ENCODE measurements at places on chromosomes 6 and 20. TPM values are rescaled to one million over a fixed set of nuclear protein-coding genes. Genes with fewer than 3 reads are reported as not detected.
A peak's percentile ranks its signal among the peaks of the same experiment; 100 is the strongest.

GRCh38 chr6:35312807-35313206 is 15.2 kb downstream of the DEF6 start:
- DNase-seq: no peak

GRCh38 chr20:2625062-2625461 is 27.4 kb upstream of the NOP56 start:
- DNase-seq: no peak

- DNase-seq: no peak
These were observed 887 bp downstream of the SIGLEC1 start for GRCh38 chr20:3711484-3711941.

GRCh38 chr20:40690836-40691565 is 2.0 kb upstream of the MAFB start:
- DNase-seq: no peak

DNA sequence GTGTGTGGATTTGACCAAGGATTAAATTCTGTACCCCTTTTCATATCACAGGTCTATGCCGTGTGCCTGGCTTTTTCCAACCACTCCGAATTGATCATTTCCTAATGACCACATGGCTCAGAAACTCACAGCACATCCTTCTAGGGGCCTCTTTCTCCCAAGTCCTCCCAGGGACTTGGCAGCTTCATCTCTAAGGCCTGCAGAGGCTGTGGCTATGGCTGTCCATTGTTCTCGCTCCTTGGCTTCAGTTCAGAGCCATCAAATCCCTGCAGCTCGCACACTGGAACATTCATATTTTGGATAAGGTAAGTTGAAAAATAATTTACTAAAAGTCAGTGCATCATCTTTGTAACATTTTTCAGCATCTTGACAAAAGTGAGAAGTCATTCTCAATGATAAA is 497.2 kb upstream of the CDH4 start:
- no peak for DNase-seq

DNA sequence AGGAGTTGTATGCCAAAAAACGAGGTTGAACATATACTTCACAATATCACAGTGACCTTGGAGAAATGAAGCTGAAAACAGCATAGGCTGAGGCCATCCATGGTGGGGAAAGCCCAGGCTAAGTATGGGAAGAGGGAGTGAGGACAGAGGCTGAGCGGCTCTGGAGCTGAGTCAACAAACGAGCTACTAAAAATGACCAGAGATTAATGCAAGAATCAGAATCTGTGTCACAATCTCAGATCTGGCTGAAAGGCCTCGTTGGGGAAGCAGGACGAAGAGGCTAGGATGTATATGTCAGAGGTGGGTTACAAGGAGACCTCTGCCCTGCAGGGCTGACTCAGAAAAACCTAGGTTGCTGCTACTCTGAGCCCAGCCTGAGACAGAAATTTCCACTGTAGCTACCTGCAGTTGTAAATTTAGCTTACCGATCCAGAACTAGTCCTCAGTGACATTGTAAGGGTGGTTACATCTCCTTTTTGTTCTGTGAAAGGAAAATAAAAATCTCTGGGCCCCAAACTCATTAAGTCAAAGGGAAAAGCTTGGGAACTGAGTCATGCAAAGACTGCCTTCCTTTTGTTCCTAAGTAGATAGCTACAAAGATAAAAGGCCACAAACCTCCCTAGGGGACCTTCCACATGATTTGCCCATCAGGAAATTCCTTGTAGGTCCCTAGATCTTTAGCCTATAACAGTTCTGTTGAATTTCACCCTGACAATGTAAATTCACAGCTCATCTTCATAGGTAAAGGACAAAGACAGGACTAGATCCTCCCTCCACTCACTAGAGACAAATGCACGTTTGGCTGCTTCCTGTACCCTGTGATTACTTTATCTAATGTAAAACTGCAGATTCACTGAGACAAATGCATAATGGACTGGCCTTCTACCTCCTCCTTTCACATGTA is 8.5 kb upstream of the TUBB2A start:
- DNase-seq: no peak

GRCh38 chr20:57323034-57323433 is 6.6 kb upstream of the SPO11 start:
- DNase-seq: peak; percentile 78

GRCh38 chr20:17431621-17432364 is 99.4 kb downstream of the BFSP1 start:
- DNase-seq: peak; percentile 34

- DNase-seq: no peak
These were observed 65.7 kb downstream of the RTN4IP1 start for GRCh38 chr6:106563614-106564013.

DNA sequence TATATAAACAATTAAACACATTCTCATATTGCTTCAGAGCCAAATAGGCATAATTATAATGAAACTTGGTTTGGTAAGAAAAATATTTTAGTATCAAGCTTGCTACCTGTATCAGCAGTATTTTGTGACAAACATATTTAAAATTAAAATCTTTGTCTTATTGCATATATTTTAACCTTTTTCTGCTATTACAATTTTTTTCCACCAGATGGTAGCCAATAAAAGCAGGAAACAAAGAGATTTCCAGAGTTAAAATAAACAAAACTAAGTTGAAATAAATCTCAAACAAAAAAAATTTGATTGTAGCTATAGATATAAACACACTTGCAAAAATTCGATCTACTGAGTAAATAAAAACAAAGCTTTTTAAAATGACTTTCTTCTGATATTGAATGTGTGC is 491.3 kb upstream of the GJE1 start:
- DNase-seq: no peak

DNA sequence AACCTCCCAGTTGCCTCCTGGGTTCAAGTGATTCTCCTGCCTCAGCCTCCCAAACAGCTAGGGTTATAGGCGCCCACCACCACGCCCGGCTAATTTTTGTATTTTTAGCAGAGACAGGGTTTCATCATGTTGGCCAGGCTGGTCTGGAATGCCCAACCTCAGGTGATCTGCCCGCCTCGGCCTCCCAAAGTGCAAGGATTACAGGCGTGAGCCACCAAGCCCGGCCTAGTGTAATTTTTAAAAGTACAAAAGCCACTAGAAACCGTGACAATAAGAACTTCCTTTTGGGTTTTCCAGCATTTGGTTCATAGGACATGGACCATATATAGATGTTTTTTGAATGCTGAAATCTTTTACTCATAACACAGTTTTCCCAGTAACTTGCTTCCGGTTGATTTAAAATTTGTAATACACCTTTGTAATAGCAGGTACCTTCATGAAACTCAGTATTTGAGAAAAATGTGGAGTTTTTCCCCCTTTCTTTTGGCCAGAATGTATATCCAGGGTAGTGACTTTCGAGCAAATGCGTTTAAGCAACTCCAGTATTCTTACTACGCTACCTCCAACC is 467 bp downstream of the PXT1 start:
- no peak for DNase-seq

GRCh38 chr6:43052842-43053544 is 658 bp downstream of the CUL7 start:
- DNase-seq: no peak

DNA sequence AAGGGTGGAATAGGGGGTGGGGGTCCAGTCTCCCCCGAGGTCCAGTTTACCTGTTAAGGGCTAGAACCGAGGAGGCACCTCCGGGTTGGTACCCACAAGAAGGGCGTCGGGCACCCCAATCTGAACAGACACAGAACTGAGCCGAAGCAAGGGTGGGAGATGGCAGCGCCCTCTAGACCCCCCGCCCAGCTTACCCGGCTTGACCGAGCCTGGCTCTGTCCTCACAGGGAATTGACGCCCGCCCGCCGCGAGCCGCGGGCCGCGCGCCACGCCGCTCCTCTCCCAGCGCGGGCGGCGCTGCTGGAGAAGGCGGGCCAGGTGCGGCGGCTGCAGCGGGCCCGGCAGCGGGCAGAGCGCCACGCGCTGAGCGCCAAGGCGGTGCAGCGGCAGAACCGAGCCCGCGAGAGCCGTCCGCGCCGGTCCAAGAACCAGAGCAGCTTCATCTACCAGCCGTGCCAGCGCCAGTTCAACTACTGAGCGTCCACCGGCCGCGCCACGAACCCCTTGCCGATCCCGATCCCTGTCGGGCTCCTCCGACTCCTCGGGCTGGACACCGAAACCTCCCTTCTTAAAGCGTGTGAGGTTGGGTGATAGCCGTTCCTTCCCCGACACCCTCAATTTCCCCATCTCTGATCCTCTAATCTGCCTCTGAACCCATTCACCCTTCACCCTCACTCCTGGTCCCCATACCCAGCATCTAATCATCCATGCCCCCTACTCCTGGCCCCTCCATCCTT is 5.9 kb downstream of the TP53INP2 start:
- peak; percentile 88 for DNase-seq

- no peak for DNase-seq
These were observed 99.5 kb downstream of the FYN start for GRCh38 chr6:111773501-111774345.

- DNase-seq: no peak
These were observed 61.1 kb upstream of the CCN6 start for GRCh38 chr6:111992851-111993250.

GRCh38 chr6:55772730-55773129 is 102.7 kb downstream of the BMP5 start:
- DNase-seq: no peak

DNA sequence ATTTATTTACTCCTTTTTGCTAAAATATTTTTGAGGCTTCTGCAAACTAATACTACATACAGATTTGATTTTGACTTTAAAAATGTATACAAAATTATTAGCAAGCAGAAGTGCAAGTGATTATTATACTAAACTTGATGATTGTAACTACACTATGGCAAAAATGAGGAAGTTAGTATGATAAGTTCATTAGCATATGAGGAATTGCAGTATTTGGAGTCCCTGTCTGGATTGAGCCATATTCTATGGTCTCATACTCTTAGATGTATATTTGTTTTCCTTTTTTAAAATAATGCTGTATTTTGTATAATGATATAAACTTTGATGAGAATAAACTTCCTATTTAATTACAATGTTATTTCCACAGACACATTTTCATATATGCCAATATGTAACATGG is 13.9 kb downstream of the CRISP3 start:
- no peak for DNase-seq

The ZBTB12 gene
- total RNA-seq: 0.72 TPM

The NOL7 gene
- total RNA-seq: 54.7 TPM

The ZNF512B gene
- 19.8 TPM for total RNA-seq

The ARFGAP1 gene
- total RNA-seq: 55.1 TPM

The HLA-DOB gene
- 2.5 TPM for total RNA-seq

Data from lower leg skin (tissue), 4 donors.